Stimulated activated CD4-positive, alpha-beta T cell treated with anti-CD3 and anti-CD28 coated beads, Interleukin-12 subunit alpha, Interleukin-12 subunit beta, amount 100 ng/mL, for 48 hours (primary cell): ENCODE measurements at places on chromosomes 4 and X.
A peak's percentile ranks its signal among the peaks of the same experiment; 100 is the strongest.

DNA sequence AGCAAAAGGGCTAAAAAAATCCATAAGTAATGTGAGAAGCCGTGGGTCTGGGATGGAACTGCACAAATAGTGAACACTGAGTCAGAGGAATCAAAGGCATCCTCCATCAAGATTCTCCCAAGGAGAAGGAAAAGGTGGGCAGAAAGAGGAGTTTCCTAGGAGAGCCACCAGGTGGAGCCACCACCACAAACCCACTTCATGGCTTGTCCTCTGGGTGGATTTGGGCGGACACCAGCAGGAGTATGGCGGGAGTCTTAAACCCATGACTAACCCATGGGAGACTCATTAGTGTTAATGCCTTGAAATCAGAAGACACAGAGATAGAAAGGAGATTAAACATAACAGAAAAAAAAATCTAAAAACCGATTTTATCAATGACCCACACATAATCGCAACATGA lies 147.7 kb downstream of the SH3KBP1 start:
- DNase-seq = no peak

- no peak for DNase-seq
These were observed 344.4 kb downstream of the UNC5C start for GRCh38 chr4:95204267-95204844.

GRCh38 chrX:77910108-77910840 lies at the start of gene ATP7A:
Gene ATP7A, plus strand, starts transcription at chrX:77910693. Its CDS starts 60,949 bp downstream, at chrX:77971642.
- DNase-seq = peak; percentile 87

DNA sequence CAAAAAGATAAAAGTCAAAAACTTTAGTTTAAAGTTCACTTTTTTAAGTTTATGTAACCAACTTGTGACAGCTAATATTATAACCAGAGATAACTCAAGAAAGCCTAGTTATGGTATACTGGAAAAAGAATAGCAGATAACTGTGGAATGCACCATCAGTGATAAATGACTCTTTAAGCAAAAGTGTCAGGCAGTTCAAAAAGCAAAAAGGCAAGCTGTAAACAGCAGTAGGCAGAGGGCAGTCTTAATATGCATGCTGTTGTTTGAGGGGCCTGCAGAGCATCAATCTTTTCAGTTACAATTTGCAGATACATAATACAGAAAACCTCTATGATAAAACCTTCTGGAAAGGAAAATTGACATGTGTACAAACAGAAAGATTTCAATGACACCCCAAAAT lies 81.8 kb upstream of the JADE1 start:
- no peak for DNase-seq

- DNase-seq = no peak
These were observed 13.3 kb downstream of the HNRNPD start for GRCh38 chr4:82360298-82361177.

- no peak for DNase-seq
These were observed 384.3 kb downstream of the GPM6A start for GRCh38 chr4:175427751-175428150.

- no peak for DNase-seq
These were observed 462.2 kb downstream of the INPP4B start for GRCh38 chr4:142383800-142384470.

DNA sequence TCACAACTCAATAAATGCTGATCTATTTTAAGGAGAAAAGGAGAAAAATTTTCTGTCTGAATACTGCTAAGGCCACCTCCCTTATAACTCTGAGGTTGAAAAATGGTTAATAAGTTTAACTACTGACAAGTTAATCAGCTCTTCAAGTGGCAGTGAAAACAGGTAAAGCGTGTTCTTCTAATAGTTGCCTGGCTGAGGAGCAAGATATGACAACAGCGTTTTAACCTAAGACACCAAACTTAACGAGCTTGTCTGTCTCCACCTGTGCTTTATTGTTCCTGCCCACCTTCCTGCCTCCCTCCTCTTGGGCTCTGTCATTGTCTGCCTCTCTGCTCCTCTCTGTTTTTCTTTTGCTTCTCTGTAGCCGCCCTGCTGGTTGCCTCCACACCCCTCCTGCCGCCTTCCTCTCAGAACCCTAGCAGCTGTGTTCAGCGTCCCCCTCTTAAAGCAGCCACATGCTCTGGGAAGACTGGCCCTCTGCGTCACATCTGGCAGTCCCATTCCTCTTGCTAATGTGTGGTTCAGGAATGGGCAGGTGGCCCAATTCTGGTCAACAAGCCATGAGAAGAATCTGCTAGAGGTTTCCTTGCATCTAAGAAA lies 4.3 kb upstream of the TSPAN5 start:
- peak; percentile 4 for DNase-seq

DNA sequence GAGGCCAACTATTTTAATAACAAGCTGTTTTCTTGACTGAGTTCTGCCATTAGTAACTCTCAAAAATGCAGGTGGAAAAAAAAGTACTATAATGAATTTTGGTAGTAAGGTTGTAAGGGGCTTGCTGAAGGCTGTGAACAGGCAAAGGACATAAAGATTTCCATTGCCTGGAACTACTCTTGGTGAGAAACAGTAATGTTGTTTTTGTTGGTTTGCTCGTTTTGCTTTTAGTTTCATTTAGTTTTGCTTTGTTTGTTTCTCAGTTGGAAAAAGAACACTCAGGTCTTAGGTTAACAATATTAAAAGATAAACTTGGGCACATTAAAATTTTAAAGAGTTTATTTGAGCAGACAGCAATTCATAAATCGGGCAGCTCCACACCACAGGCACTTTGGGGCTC lies 824.5 kb upstream of the HTR2C start:
- no peak for DNase-seq

DNA sequence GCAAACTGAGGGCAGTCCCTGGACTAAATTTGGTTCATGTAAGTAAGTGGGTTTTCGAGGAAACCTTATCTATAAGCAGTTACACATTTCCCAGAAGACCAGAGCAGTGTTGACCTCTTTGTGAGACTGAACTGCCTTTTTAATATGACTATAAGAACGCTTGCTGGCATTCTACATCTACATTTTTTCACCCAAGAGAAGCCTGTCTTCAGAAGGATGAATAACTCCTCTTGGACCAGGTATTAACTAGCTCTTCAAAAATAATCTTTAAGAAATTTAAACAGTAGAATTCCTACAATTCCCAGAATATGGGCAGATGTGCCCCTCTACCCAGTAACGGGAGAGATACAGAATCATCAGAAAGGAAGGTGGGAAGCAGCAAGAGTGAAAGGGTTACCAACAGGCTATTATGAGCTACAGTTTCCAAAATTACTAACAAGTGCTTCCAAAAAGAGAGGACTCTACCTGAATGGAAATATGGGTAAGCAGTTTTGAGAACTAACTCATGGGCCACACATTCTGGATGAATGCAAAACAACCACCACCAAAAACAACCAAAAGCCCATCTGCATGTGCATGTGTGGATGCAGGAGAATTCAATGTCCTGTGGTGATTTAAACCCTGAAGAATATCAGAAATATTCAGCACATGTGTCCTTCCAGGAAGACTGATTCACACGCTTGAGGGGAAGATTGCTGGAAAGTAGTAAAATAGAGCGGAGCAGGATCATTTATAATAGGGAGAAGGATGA lies 17.4 kb downstream of the BBS12 start:
- no peak for DNase-seq

DNA sequence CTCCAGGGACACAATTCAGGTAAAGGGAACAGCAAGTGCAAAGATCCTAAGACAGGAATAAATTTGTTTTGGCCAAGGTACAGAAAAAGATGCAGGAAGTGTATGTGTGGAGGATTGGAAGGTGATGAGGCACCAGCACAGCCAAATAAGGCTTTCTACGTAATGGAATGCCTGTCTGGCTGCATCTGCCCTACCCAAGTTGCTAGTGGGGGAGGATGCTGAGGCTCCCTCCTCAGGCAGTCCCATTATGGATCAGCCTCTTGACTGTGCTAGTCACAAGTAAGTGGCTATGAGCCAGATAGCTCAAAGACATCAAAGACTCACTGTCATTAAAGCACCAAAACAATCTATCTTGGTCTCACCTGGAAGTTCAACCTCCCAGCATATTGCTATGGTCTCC lies 300.9 kb upstream of the FAT4 start:
- DNase-seq = no peak

DNA sequence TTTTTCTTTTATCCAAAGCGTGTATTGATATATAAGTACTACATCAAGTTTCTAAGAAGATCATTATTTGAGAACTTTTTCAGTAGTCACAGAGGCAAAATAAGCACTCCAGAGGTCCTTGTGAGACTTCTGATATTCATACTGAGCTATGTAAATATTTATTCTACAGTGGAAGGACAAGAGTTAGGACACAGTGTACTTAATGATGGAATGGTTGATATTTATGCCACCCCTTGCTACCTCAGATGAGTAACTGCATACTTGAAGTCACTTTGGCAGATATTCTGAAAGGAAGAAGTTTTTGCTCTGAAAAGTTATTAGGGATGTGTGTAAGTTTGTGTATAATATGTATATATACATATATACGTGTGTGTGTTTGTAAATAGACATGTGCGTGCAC lies 30.3 kb downstream of the MAGEA1 start:
- DNase-seq = no peak

- no peak for DNase-seq
These were observed 7.8 kb downstream of the C4orf54 start for GRCh38 chr4:99649778-99650177.

DNA sequence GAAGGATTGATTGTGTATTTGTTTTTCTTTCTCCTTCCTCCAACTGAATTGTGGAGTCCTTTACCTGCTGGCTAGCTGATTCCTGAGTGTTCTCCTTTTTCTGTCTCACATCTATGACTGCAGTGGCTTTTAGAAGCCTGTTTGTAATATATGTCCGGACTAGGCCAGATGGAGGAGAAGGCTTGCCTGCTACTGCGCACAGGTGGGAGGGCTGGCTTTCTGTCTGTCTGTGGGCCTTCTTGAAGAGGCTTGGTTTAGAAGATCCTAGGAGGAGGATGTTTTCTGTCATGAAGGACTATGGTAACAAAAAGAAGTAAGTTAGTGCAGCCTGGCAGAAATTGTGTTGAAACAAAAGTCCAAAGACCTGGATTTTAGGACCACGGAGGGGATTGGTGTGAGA lies 8.5 kb downstream of the PPP1R3F start:
- no peak for DNase-seq
